ENCODE measurements at places on chromosomes 12 and 14.
A peak's percentile ranks its signal among the peaks of the same experiment; 100 is the strongest.

DNA sequence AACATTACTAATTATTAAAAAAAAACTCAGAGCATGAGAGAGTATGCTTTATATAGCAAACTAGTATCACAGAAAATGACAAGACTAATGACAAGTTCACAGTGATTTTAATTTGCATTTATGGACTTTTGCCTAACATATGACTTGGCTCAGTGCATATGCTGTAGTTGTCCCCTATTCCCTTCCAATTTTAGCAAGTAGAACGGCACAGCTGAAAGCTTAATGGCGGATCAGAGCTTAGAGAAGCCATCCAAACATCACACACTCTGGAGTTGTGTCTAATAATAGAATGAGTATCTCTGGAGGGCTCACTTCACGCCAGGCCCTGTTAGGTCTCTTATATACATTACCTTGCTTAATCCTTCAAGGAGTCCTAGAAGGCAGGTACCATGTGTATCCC is 13.3 kb downstream of the CNIH1 start:
- DNase-seq, result no peak

GRCh38 chr14:100841761-100842403 is 16.0 kb downstream of the MEG3 start:
- DNase-seq, result no peak

- DNase-seq, result no peak
Observed at GRCh38 chr12:123942238-123942653, 30.4 kb downstream of the CCDC92 start.

DNA sequence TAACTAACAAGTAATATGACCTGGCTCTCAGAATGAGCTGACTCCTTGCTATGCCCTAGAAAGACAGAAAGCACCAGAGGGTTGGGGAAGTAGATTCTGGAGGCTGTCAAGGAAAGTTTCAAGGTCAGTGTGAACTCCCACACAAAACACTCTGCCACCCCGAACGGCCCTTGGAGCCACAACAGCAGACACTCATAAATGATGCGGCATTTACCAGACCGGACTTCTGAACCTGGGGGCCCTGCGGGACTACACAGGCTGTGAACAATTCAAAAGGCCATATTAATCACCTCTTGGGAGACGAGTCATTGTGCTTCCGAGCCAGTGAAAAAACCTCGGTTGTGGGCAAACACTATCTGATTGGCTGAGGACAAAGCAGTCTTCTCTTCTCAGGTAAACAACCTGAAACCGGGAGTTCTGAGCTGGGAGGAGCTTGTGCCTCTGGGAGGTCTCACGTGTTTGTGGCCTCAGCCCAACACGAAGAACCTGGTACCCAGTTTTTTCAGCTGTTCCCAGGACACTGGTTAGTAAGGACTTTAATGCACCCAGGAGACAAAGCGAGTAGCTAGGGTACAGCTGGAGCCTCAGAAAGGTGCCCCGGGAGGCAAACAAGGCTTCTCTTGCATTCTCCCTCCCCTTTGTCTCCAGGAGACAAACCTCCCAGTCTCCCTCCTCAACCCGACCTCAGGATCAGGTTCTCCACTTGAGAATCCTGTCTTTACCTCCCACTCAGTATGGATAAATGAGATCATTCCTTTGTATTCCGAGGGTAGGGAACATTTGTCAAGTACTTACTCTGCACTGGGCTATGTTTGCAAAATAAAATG is 35.3 kb downstream of the VWF start:
- DNase-seq, result no peak

GRCh38 chr12:95099270-95099790 is 25.9 kb upstream of the NR2C1 start:
- DNase-seq, result no peak

GRCh38 chr14:101351146-101351545 is 210.1 kb upstream of the DIO3 start:
- peak; percentile 42 for DNase-seq

GRCh38 chr14:71371711-71372396 is 464.6 kb downstream of the PCNX1 start:
- no peak for DNase-seq

DNA sequence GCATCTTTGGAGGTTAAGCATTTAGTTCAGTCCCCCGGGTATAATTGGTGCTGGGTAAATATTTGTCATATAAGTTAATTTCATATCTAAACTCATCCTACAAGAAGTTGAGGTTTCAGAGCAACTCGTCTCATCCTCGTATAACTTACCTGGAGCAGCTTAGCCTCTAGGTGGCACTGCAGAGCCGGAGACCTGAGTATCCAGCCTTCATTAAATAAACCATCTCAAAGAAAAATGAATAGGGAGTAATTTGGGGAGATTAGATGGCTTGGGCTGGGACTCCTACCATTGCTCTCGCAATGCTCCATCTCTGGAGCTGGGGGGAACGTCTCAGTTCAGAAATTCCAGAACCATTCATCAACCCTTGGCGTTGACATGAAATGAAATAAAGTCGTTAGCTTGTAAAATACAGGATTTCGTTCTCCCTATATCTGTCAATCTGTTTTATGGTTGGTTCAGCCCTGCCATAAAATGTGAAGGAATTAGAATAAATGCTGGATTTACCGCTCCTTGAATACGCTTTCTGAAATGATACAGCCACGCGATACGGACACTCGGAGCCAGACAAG is 122.9 kb upstream of the TMEM132D start:
- DNase-seq, result no peak

GRCh38 chr12:90455756-90456155 is 499.2 kb downstream of the CCER1 start:
- no peak for DNase-seq

- DNase-seq, result no peak
Observed at GRCh38 chr12:15334225-15334624, 11.9 kb downstream of the PTPRO start.

DNA sequence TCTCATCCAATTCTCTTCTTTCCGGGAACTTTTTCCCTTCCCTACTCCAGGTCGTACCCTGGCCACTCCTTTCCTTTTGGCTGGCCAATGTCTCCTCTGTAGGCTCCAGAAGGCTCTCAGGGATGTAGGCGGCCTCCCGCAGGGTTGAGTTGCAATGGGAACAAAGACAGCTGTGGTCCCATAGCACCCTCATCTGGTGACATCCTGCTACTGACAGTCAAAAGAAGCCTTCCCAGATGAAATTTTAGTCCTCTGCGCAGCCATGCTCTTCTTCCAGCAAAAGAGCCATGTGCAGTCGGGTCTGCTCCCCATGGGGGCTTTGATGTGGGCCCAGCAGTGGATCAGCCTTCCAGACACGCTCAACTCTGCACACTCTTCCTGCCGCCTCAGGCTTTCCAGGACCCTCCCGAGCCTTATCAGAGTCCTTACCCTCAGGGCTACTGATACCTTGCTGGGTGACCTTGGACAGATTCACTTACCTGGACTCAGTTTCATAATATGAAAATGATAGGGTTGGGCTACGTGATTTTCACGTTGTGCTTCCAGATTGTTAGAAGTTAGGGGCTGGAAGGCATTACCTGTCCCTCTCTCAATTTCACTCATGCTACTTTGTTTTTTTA is 5.5 kb upstream of the CELA1 start:
- no peak for DNase-seq

- DNase-seq, result no peak
Observed at GRCh38 chr12:75923964-75924666, 107.5 kb downstream of the PHLDA1 start.

DNA sequence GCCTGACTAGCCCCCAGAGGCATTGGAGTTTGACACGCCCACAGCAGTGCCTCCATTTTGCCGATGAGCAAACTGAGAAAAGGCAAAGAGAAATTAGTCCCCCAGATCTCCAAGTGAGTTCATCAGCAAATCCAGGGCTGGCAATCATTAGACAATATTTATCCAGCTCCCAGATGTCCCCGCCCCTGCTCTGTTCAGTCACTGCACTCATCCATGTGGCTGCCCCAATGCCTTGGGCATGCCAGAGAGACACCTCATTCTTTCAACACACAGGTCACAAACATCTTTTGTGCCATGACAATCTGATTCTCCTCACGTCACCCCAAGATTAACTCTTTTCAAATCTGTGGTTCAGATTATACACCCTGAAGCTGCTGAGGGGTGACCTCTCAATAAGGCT is 43.5 kb downstream of the DPF3 start:
- DNase-seq, result no peak

DNA sequence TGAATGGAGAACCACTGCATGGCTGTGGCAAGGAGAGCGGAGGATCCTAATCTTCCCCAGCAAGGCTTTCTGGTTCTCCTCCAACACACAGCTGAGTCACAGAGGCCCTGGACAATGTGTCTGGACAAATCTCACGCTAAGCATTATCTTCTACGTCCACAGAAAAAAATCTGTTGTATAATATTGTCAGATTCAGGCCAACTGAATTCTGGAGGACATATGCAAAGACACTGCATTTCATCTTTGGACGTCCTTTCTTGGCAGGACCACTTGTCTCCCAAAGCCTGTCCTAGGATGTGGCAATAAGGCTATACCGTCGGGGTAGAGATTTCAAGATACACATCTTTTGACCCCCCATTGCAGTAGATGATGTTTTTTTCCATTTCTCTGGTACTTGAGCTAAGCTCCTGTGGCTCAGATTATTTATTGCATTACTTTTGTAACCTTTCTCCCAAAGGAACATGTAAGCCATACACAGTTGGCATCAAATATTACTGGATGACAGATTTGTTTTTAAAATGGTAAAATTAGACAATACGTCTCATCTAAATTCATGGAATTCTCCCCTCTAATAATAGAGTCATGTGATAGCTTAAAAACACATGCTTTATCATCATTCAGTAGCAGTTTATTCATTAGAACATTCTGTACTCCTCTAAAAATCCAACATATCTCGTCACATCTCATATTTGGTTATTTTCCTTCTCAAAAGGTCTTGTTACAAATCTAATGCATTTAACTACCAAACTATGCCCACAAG is 19.4 kb downstream of the LMO3 start:
- no peak for DNase-seq

DNA sequence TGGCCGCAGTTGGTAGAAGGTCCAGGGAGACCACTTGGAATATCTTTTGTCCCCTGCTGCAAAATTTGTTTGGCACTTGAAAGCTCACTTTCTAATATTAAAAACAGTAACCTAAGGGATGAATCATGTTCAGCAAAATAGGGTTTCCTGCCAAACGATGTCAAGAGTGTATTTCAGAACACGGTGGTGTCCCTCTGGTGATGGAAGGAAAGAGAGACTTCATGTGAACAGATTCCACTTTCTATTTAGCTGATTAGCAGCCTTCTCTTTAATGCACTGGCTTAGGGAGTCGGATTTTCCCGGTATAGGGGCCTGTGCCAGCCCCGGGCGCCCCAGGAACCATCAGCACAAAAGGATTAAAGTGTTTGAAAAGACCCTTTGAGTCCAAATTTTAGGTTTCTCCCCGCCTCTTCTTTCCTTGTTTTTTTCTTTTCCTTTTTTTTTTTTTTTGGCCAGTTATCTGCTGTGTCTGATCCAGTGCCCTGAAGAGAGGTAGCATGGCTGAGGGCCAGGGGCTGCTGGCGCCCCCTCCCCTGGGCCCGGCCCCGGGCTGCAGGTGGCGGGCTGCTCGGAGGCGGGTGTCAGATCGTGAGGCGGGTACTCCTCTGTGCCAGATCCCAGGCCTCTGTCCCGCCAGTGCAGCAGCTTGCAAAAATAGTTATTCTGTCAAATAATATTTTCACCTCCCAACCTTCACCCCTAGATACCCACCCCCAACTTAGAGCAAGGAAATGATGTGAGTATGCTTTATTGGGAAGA is 88.3 kb downstream of the TESC start:
- peak; percentile 32 for DNase-seq

GRCh38 chr12:108807476-108807875 is 49.9 kb downstream of the SSH1 start:
- no peak for DNase-seq

DNA sequence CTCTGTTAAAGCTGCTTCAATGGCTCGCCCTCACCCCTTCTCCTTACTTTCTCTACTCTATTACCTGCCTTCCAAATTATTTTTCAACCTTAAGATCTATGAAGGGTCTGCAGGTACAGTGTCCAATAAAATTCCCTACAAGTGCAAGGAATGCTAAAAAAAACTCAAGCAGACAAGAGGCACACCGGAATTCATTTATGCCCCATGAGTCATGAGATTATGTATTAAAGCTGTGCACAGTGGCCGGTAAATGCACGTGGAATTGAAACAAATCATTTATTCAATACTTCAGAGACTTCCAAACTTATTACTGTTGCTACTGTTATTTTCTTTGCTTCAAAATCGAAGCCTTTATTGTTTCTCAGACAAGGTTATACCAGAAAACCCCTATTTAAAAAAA is 68.4 kb downstream of the ST8SIA1 start:
- DNase-seq, result no peak

GRCh38 chr12:25653487-25654175 is 100.5 kb upstream of the LMNTD1 start:
- peak; percentile 20 for DNase-seq

GRCh38 chr14:53968726-53969125 is 12.1 kb upstream of the BMP4 start:
- DNase-seq, result no peak

DNA sequence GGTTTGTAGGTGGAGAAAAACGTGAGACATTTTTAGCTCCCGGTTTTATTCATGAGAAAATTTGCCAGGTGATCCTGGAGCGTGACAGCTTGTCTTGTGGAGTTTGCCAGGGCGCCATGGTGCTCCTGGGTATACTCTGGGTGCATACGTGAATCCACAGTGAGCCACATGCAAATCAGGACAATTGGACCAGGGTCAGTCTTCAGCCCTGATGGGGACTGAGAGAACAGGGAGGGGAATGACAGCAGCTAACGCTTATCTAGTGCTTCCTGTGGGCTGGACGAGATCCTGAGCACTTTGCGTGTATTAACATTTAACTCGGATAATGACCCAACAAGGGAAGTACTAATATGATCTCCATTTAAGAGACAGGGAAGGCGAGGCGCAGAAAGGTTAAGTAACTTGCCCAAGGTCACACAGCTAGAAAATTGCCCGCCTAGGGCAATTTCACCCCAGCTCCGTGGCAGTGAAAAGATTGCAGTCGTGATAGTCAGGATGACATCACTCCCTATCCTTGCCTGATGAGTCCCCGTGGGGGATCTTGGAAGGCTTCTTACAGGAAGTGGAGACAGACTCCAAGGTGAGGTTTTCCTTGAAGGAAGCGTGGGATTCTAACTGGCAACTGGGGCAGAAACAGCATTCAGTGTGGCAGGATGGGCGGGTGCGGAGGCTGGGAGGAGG is 118.4 kb upstream of the NCOR2 start:
- no peak for DNase-seq

- no peak for DNase-seq
Observed at GRCh38 chr12:63911341-63911740, 66.8 kb downstream of the SRGAP1 start.

DNA sequence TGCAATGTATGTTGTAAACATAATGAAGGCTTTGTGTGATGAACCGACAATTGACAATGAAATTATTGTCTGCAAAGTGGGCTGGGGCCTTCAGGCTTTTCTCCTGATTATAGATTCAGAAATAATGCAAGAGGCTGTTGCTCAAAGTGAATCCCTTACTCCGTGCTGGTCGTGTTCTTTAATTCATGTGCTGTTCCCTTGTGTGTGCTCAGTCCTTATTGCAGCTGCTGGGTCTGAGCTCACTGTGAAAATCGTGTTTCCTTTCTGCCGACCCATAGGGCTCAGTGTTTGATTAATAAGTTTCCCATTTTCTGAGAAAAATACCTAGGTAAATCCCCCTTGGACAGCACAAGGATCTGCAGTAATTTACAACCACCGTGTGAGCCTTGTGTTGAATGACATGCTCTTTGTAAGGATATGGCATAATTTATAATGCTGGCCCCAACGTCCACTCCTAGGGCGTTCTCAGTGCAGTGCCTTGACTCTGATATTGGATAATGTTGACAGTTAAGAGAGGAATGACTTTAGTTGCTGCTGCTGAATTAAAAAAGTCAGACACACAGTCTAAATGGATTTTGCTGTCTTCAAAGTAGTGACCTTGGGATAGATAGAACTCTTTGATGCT is 81.6 kb downstream of the RGS6 start:
- DNase-seq, result no peak

GRCh38 chr12:13911756-13912554 is 69.4 kb downstream of the GRIN2B start:
- no peak for DNase-seq

All from lower leg skin (tissue), 4 donors.